Nephron progenitor cell (in vitro differentiated cells): ENCODE measurements at places on chromosomes 3 and 15.

DNA sequence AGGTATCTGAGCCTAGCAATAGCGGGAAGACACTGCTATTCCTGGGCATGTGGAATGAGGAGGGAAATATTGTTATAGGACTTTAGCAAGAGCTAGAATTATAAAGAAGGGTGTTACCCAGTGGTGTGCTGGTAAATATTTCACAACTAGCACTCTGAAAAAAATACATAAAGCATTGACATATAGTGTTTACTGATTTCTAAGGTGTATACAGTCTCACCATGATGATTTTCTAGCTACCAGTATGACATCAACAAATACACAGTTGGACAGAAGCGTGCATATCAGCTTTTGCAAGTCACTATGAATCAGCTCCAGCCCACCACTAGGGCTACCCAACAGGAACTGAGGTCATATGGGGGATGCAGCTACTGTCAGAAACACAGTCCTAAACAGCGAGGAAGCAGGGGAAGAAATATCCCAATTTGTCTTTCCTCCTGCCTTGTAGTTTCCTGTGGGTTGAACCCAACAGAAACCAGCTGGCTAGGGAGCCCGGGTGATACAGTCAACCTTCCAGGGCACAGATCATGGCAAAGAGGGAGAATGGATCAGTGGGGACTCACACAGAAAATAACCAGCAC, 39.6 kb downstream of the HGD start:
- no peak for DNase-seq

DNA sequence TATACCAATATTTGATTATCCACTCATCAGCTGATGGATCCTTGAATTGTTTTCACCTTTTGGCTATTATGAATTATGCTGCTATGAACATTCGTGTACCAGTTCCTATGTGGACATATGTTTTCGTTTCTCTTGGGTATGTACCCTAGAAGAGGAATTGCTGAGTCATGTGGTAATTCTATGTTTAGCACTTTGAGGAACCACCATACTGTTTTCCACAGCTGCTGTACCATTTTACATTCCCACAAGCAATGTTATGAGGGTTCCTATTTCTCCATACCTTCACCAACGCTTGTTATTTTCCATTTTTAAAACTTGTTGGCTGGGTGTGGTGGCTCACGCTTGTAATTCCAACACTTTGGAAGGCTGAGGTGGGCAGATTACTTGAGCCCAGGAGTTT, 62.9 kb downstream of the RPLP1 start:
- DNase-seq, result no peak

- DNase-seq, result peak; percentile 55
Measured at GRCh38 chr3:141441381-141442364, 45.2 kb upstream of the RASA2 start.

DNA sequence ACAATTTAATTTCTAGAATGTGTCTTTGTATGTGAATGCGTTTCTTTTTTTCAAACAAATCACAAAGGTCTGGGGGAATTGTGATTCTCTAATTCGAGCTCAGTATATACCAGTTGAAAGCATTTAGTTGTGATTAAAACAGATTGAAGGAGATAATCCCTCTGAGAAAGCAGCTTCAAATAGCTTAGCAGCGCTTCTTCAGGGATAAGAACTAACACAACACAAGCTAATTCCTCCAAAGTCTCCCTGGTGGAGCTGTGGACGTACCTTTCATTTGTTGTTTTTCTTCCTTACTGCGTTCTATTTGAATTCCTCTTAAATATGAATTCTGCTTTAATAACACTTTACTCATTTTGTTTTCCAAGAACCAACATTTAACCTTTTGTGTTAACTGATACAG, 286.7 kb downstream of the ROBO2 start:
- no peak for DNase-seq

GRCh38 chr3:150274372-150274771, 133.7 kb upstream of the TSC22D2 start:
- DNase-seq, result no peak

GRCh38 chr3:150402217-150402616, 5.9 kb upstream of the TSC22D2 start:
- DNase-seq, result no peak

GRCh38 chr3:129352650-129353588, 74.2 kb downstream of the HMCES start:
- no peak for DNase-seq

DNA sequence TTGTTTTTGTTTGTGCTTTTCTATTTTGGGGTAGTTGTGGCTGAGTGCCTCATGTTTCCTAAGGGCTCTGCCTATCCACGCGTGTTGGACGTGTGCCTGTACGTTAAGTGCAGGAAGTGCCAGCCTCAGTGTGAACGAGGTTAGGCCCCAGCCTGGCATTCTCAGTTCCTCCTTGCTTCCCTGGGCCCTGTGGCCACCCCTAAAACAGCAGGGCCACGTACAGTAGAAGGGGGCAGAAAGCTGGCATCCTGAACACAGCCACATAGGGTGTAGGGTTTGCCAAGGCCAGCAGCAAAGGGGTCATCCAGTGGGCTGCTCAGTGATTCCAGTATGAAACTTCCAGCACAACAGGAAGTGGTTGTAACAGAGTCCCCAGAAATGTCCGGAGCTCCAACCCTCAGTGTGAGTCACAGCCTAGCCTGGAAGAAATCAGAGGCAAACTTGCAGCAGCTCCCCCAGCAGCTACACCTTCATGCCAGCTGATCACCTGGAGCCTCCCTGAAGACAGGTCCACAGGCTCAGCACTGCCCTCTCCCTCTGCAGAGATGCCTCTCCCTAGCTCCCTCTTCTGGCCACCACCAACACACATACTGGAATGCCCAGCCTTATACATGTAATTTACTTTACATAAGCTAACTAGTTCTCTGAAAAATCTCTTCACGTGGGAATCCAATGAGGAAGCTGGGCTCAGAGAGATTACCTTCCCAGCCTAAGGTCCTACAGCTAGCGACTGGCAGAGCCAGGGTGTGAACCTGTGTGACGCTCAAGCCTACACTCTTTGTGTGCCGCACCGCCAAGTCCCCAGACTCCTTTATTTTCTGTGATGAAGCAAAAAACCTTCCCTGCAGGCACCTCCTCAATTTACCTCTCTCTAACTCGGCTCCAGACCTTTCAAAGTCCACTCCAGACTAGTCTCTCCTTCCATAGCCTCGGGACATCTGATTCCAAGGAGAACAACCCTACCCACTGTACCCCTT, 26.6 kb downstream of the ILDR1 start:
- peak; percentile 22 for DNase-seq

DNA sequence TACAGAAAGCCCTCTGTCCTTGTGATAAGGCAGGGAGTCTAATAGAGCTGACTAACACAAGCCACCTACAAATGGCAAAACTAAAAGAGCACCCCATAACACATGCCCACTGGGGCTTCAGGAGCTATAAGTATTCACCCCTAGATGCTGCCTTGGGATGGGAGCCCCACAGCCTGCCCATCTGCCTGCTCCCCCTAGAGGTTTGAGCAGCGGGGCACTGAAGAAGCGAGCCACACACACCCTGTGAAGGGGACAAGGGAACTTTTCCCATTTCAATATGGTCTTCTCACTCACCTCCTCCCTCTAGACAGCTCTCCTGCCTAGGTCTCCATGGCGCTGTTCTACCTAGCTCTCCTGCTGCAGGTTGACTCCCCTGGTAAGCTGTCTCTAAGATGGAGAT, 261.0 kb downstream of the SHQ1 start:
- DNase-seq, result no peak

DNA sequence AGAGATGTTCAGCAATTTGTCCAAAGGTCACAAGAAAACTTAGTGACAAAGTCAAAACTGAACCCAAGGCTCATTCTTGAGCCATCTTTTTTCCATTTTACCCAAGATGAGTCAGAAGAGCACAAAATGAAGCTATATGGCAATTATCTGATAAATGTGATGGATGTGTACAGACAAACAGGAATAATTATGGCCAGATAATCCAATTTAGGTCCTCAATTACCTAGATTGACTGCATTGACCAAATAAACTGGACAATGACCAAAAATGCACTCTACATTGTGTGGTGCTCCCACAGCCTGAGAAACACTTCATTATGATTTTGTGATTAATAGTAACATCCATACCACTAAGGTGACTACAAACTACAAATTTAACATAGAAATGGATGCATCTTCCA, 1105.8 kb downstream of the IGSF11 start:
- no peak for DNase-seq

- no peak for DNase-seq
Measured at GRCh38 chr3:20421-20820, 176.1 kb upstream of the CHL1 start.

- DNase-seq, result no peak
Measured at GRCh38 chr15:68400066-68400456, 31.9 kb downstream of the ITGA11 start.

- DNase-seq, result peak; percentile 30
Measured at GRCh38 chr3:194691481-194692283, 6.0 kb downstream of the FAM43A start.

GRCh38 chr15:55552926-55553325, 35.2 kb downstream of the PYGO1 start:
- peak; percentile 12 for DNase-seq

GRCh38 chr3:197216169-197216860, 82.1 kb downstream of the DLG1 start:
- no peak for DNase-seq

GRCh38 chr3:120848503-120848902, 59.5 kb upstream of the STXBP5L start:
- no peak for DNase-seq

DNA sequence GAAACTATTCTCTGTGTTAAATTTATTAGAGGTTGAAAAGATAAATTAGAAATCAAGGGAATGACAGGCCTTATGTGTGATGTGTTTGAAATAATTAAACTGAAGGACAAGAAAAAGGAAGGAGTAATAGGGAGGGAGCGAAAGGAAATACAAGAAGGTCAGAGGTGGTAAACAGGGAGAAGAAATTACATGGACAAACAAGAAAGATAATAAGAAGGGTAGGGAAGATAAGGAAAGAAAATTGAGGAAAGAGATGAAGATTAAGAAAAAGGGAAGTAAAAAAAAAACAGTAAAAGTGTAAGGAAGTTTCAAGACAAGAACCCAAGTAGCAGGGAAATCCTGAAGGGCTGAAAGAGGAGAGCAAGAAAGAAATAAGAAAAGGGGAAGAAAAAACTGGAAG, 26.2 kb upstream of the ANXA2 start:
- no peak for DNase-seq

DNA sequence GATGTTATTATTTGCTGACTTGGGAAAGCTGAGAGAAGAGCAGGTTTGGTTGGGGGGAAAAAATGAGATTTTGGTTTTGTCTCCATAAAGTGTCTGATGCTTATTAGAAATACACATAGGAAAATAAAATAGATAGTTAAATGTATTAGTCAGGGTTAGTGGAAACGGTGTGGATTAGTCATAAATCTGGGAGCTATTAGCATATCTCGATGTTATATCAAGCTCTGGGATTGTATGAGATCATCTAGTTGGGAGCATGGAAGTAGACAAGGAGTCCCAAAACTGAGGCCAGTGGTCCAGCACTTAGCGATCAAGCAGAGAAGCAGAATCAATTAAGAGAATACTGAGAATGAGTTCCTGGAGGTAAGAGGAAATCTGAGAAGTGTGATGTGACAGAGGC, 845.5 kb downstream of the ROBO2 start:
- DNase-seq, result no peak

DNA sequence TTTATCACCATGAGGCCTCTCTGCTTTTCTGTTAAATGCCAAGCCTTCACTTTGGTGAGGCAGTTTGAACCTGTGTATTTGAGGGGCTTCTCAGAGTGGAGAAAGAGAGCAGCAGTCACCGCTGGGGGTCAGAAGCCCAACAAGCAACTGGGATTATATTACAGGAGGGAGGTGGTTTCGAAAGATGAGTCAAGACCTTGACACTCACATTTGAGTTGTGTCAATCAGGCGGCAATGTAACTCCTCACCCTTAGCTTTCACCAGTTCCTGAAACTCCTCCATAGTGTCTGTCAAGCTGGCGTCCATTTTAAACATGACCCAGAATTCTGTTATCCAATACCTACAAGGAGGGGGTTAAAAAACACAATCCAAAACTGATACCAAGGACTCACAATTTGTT, 46.5 kb downstream of the RASGRP1 start:
- DNase-seq, result no peak

- DNase-seq, result no peak
Measured at GRCh38 chr3:34727700-34728099, 911.6 kb upstream of the ARPP21 start.

DNA sequence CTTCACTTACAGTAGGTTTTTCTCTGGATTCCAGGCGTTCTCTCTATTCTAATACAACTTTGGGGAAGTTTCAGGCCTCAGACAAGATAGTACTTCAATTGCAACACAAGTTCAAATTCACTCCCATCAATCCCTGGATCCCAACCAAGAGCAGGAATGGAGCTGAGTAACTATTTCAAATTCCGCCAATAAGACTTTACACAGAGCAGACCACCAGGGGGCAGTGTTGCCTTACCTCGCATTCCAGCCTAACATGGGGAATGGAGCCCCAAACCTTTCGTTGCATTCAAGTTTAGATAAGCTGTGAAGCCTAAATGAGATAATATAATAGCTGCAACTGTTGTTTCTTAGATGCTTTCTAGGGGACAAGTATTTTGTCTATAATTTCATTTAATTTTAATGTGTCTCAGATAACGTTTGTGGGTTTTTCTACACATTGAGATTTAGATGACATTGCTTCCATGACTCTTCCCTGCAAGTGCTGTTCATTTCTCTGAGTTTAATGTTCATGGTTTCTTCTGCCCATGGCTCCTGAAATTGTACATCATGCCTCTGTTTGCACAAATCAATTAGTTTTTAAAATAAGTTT, 186.7 kb downstream of the NSUN3 start:
- DNase-seq, result peak; percentile 86

DNA sequence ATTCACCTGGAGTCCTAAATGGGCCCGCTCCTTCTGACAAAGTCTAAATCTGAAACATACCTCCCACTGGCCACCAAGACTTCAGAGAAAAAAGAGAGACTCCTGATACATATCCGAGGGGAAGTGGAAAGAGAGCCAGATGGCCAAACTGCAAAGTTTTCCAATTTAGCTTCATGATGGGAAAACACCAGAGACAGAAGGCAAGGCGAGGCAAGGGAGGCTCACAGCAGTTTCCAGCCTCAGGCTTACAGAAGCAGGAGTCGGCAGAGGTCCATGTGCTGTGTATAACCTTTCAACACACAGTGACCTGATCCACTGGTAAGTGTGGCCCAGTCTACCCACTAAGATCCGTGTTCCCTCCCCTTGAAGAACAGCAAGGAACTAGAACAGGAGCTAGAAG, 29.9 kb upstream of the PDE8A start:
- no peak for DNase-seq

DNA sequence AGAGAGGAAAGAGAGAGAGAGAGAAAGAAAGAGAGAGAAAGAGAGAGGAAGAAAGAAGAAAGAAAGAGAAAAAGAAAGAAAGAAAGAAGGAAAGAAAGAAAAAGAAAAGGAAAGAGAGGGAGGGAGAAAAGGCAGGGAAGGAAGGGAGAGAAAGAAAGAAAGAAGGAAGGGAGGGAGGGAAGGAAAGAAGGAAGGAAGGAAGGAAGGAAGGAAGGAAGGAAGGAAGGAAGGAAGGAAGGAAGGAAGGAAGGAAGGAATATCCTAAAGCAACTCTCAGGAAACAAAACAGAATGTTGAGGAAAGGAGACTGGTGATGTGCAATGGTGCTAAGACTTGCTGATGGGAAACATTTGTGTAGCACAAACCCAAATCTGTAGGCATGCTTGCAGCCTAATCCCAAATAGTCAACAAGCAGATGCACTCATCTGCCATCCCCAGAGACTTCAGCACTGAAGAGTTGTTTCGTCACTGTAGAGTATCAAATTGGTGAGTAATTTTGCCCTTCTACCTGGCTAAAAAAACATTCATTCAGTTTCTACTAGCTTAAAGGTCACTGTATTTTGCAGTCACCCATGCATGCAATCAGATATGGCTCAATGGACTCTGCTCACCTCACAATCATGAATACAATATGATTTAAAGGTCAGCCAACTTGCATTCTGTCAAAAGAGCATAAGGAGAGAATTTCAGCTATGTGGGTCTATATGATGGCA, 480.3 kb downstream of the FGF12 start:
- no peak for DNase-seq
